ENCODE measurements at places on chromosomes 5 and 9.

DNA sequence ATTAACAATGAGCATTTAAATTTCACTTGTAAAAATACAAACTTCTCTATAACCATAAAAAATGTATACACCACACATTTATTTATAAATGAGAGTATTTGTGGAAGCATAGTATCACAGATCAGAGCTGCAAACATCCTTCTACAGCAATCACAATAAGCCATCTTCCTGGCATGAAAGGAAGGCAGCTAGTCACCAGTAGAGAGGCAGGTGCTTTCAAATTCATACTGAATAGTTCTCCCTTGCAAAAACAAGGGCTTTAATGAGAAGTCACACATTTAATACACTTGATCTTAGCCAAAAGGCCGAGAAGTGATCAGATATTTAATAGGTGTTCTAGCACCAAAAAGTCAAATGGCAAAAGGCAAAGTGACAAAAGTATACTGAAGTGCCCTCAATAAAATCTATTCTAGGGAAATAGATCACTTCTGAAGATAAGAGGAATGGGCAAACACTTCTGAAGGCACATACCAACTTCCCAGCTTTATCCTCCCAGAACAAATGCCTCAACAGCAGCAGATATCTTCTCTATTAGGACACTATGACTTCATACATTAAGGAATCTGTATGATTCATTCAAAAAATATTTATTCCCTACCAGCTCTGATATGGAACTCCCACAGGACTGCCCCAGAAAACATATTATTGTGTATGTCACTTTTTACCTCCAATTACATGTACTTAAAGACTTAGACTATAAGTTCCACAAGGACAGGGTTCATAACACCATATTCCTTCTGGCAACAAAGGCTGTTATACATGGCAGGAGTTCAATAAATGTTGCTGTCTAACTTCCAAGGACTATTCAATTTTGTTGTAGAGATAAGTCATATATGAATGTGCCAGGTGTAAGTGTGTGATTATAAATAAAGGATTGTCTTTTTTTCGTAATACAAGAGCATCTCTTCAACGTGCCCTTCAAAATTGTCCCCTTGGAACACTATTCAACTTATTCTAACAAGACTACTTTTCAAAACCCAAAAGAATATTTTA lies 31.7 kb downstream of the MAPKAP1 start:
- DNase-seq, result peak; percentile 87

- DNase-seq, result no peak
These were observed 258.5 kb upstream of the PPP1R2B start for GRCh38 chr5:156591631-156592030.

GRCh38 chr9:91896097-91896496 lies 53.9 kb downstream of the ROR2 start:
- peak; percentile 54 for DNase-seq

DNA sequence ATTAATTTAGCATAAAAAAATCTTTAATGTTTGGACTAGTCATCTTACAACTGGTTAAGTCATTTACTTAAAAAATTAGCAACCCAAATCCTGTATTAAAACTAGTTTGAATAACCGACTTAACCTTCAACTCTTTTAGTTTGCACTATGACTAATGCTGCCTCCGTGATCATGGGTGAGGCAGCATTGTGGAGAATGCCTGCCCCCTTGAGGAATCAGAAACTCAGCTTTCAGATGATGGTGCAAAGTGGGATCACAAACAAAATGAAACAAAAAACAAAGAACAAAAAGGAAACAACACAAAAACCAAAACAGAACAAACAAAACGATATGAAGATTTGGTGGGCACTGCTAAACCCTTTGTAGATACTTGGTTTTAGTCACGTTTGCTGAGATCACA lies 127.0 kb upstream of the PALM2AKAP2 start:
- DNase-seq, result peak; percentile 52

DNA sequence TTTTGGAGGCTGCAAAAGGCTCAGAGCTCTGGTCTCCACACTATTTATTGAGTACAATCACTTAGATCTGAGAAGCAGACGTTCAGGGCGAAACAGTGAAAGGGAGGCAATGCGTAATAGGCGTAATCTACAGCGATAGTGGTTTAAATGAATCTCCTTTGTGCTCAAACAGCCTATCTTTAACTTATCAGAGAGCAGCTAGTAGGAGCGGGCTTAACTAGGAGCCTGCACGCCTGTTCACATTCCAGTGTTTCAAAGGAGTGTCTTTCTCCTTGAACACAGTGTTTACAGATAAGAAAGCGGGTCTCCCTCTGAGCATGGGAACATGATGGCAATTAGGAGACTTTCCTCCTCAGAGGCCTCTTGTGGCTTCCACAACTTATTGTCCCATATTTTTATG lies 49.4 kb downstream of the AP3B1 start:
- peak; percentile 18 for DNase-seq

DNA sequence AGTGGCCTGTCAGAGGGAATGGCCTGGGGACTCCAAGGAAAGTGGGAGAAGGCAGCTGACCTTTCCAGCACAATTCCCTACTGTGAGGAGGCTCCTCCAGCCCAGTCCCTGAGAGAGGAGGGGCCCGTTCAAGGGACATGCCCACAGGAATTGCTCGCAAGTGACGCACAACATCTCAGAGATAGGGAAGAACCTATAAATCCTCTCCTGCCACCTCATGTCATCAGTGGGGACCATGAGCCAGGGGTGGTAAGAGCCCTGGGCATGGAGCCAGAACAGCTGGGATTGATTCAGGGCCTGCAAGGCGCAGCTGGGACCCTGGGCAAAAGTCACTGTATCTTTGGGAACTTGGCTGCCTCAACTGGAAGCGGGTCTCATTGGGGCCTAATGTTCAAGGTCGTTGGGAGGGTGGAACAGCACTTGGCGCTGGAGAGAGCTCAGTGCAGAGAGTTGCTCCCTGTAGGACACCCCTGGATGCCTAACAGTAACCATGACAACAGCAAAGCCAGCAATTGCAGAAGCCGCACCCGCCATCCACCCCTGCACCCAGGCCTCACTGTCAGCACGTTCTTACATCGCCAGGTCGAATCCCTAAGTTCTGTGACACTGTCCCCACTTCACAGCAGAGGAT lies 41.3 kb upstream of the ORM1 start:
- DNase-seq, result peak; percentile 64

GRCh38 chr5:35963381-35963843 lies 25.0 kb upstream of the CAPSL start:
- peak; percentile 41 for DNase-seq

GRCh38 chr9:92132501-92132900 lies 17.3 kb upstream of the SPTLC1 start:
- DNase-seq, result no peak

GRCh38 chr9:14525856-14526255 lies 167.4 kb downstream of the ZDHHC21 start:
- DNase-seq, result no peak

GRCh38 chr9:115765060-115765459 lies 388.5 kb upstream of the PAPPA start:
- no peak for DNase-seq

DNA sequence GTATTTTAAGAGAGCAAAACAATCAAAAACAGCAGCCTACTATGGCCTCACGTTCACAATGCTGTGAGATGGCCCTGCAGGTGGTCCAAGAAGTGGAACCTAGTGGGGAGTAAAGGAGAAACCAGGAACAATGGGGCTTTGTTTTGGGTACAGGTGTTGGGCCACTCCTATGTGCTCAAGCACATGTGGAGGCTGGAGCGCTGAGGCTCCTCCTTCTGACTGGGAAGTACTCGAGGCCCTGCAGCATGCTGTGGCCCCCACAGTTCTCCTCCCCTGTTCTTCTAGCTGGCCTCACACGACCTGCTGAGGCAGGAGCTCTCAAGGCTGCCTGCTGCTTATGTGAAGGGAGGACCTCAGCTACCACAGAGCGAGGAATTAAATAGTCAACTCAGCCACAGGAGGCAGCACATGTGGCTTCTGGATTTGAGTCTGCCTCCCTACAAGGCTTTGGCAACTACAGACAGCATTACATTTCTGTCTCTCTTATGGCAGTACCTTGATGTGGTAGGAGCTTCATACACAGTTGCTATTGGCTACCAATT lies 482.3 kb downstream of the SPOCK1 start:
- peak; percentile 9 for DNase-seq

DNA sequence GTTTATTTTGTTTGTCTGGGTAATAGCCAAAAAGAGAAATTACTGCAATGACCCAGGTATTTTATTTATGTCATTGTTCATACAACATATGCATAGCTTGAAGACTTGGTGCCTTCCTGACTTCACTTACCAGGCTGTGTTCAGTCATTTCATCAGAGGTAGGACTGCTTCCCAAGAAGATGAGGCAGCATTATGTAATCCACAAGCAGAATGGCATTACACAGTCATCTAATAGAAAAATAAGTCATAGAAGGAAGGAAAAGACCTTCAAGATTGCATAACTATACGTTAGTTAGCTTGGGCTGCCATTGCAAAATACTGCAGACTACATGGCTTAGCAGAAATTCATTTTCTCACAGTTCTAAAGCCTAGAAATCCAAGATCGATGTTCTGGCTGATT lies 167.5 kb downstream of the NMUR2 start:
- no peak for DNase-seq

DNA sequence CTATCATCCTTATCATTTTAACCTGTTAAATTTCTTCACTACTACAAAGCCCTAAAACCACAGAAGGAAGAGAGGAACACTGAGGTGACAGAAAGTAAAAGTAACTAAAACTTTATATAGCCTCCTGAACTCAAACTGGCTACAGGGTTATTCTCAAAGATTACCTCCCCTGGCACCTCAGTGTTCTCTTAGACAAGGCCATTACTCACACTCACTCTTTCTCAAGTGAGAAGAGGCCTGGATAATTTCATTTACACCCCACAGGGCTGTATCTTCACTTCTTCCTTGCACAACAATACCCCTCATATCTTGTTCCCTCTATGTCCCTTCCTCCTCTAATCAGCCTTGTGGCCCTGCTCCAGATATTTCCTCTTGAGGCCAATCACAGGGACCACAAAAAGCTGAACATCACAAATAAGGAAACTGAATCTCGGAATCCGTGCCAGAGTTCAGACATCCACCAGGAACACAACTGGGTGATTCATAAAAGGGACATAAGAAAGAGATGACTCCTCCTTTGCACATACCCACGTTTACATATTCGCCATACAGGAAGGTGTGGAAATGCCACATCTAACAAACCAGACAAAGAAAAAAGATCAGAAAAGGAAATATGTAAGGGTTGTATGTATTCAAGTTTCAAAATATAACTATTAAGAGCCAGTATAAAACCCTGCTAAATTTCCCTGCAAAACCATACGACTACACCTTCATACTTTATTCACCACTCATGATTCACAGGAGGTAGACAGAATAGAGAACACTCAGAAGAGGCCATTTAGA lies 1.7 kb upstream of the KLHL3 start:
- peak; percentile 94 for DNase-seq

- DNase-seq, result no peak
These were observed 711.8 kb upstream of the CTNND2 start for GRCh38 chr5:12616093-12616492.

- DNase-seq, result peak; percentile 85
These were observed 49.2 kb upstream of the RPL26L1 start for GRCh38 chr5:172909931-172910502.

DNA sequence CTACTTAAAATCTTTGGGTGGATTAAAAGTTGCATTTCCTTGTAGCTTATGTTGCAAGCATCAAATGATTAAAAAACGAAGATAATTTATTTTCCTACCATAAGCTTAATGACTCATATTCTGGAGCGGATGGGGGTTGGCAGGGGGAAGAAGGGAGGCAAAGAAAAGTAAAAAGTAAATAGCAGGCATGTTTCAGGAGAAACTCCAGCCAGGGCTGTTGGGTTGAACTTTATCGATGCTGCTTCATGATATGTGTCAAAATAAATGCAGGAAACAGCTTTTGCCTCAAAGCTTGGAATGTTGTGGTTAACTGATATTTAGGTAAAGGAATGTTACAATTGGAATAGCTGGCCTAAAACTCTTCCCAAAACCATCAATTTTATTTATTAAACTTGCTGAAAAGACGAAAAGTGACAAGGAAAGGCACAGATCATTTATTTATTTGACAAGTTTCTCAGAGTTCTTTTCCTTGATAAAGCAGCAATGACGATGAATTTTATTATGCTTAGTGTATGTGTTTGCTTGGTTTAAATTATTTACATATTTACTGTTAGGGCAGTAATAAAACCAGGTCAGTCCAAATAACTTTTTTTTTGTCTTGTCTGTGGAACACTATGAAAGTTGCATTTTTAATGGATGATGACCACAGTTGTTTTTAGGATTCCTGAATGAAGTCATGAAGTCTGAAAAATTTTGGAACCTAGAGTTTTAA lies 177.9 kb downstream of the PCSK1 start:
- DNase-seq, result peak; percentile 95

DNA sequence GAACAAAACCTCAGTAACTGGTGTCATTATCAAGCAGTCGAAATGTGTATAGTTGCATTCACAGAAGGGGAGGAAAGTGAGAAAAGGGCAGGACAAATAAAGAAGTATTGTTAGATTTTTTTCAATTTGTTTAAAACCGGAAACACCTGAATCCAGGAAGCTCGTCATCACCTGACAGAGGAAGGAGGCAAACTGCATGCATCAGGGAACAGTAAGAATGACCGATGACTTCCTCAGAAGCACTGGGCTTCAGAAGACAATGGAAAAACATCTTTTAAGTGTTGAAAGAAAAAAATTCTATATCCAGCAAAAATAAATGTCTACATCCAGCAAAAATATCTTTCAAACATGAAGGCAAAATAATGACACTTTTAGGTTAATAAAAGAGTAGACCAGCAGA lies 29.5 kb downstream of the PLEKHG4B start:
- DNase-seq, result no peak

- peak; percentile 71 for DNase-seq
These were observed 757 bp downstream of the CDC26 start for GRCh38 chr9:113274474-113275156.

- no peak for DNase-seq
These were observed 146.8 kb downstream of the RFK start for GRCh38 chr9:76247426-76247825.

DNA sequence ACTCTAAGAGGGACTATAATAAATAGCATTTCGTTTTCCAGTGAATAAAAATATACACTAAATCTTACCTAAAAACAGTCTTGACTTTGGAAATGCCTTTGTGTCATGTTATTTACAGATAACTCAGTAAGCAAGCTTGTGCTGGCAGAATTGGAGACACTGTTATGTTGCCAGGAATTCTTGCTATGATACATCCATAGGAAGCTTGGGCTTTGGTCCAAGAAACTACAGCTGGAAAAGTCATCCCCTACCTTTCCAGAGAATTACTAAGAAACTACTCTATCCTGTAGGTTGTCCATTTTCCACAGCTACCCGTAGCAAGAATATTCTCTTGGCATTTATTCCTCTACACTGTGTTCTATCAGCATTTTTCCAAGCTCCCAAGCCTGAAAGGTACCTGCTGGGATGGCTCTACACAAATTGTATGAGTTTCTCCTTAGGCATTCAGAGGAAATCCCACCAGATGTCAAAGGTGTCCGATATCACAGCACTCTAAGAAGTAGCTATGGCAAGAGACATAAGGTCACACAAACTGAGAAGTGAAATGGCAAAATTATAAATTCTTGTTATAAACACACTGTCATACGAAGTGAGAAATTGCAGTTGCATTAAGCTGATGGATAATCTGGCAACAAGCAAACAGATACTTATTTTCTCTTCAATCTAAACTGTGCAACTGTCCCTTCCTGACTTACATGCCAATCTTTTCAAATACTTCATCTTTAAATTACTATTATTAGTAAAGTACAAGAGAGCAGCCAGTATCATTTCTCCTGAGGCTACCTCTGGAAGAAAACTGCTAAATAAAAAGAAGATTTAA lies 68.5 kb downstream of the MCTP1 start:
- DNase-seq, result no peak

GRCh38 chr5:157502143-157502647 lies 42.2 kb downstream of the NIPAL4 start:
- DNase-seq, result no peak

- peak; percentile 60 for DNase-seq
These were observed 14.3 kb upstream of the RNF130 start for GRCh38 chr5:180085837-180086236.

- DNase-seq, result no peak
These were observed 19.8 kb upstream of the HEXB start for GRCh38 chr5:74665273-74665672.

Measured in cardiac fibroblast (primary cell).